HT-29 (cell line): ENCODE measurements at places on chromosomes 7 and 10. TPM values are rescaled to one million over a fixed set of nuclear protein-coding genes. Genes with fewer than 3 reads are reported as not detected.
A peak's percentile ranks its signal among the peaks of the same experiment; 100 is the strongest.

GRCh38 chr10:62562795-62563194, 188.6 kb downstream of the ZNF365 start:
- no peak for DNase-seq

AP4M1 gene
- 36.8 and 38.1 TPM in 2 replicates for total RNA-seq

DNA sequence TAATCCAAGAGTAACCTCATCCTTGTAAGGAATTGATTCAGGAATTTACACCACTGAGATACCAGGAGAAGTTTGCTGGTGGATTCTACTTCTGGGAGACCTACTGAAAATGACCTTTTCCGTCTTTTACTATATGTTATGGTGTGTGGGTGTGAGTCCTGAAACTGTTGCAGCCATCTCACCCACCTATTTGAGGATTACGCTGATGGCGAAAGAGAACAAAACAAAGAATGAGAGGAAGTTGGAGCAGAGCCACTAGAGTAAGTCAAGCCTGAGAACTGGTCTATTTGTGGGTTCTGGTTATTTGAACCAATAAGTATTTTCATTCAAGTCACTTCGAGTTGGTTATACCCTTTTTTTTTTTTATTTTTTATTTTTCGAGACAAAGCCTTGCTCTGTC, 12.7 kb upstream of the ABCC2 start:
- no peak for DNase-seq

GRCh38 chr7:47714669-47715607, 133.0 kb upstream of the TNS3 start:
- DNase-seq = no peak

DNA sequence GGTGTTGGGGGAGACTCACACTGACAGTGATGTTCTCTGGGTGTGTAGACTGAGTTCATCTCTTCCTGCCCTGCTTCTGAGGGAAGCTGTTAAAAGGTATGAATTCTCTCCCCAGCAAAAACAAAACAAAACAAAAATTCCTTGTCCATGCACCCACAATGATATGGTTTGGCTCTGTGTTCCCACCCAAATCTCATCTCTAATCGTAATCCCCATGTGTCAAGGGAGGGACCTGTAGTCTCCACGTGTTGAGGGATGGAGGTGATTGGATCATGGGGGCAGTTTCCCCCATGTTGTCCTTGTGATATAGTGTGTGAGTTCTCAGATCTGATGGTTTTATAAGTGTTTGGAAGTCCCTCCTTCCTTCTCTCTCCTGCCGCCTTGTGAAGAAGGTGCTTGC, 245.5 kb downstream of the GALNT17 start:
- DNase-seq = no peak

GBF1 gene
- 28.6 and 32.5 TPM in 2 replicates for total RNA-seq

DNA sequence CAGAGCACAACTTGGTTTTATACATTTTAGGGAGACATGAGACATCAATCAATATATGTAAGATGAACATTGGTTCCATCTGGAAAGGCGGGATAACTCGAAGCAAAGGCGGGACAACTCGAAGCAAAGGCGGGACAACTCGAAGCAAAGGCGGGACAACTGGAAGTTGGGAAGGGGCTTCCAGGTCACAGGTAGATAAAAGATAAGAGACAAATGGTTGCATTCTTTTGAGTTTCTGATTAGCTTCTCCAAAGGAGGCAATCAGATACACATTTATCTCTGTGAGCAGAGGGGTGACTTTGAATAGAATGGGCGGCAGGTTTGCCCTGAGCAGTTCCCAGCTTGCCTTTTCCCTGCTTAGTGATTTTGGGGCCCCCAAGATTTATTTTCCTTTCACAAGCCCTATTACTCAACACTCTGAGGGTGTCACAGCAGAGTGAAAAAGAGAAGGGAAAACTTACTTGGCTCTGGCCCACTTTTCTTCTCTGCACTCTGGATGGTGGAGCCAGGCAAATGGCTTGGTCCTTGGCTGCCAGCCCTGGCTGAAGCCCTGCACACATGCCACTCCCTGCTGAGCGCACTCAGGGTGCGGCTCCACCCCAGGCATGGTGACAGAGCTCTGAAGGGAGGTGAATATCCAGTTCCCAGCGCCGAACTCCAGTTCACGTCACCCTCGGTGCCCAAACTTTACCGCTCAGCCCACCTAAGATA, 46.7 kb downstream of the PARD3 start:
- DNase-seq = peak; percentile 55

DNA sequence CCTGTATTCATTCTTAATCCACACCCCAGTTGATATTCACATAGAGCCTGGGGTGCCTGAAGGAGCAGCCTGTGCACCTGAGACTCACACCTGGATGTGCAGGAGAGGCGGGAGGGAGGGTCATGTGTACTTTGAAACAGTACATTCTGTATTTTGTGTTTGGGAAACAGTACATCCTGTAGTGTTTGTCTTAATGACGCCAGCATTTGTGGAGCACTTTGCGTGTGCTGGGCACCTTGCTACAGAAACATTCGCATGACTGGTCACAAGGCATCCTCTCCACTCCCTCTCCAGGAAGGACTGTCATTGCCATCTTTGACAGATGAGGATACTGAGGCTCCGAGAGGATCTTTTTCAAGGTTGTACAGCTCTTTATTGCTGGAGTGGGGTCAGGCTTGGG, 132.1 kb downstream of the TACC2 start:
- no peak for DNase-seq

DNA sequence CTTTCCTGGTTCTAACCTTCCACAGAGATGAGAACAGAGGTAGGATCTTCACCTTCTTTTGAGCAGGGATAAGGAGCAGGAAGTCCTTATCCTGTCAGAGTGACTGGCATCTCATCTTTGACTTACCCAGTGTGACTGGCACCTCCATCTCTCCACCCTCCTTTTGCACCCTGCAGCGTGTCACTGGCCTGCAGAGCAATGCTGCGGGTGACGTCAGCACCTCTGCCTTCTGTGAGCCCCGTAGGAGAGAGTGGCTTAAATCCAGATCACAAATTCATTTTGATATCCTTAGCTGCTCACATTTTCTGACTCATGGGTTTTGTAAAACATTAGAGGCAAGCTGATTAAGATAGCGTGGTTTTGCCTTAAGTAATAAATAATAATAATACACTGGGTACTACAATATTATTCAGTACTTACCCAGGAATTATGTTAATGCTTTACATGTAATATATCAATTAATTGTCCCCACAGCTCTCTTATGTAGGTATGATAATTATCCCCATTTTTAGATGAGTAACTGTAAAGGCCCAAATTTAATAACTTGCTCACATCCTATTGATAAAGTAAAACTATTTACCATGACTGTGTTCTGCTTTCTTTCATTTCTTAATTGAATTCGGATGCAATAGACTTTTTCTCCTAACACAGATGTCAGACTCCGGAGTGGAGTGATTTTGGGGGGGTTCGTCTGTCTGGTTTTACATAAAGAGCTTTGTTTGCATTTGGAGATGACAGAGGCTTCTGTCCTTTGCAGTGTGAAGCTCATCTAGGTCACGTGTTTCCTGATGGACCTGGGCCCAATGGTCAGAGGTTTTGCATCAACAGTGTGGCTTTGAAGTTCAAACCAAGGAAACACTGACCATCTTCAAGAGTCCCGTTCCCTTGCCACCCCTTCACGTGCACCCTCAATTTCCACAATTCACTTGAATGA, 24.9 kb downstream of the MSRB2 start:
- DNase-seq = no peak

- DNase-seq = no peak
Observed at GRCh38 chr7:142487124-142487523, 229.3 kb upstream of the PRSS58 start.
